Chondrocyte (in vitro differentiated cells): ENCODE measurements at places on chromosomes 16 and 17.

DNA sequence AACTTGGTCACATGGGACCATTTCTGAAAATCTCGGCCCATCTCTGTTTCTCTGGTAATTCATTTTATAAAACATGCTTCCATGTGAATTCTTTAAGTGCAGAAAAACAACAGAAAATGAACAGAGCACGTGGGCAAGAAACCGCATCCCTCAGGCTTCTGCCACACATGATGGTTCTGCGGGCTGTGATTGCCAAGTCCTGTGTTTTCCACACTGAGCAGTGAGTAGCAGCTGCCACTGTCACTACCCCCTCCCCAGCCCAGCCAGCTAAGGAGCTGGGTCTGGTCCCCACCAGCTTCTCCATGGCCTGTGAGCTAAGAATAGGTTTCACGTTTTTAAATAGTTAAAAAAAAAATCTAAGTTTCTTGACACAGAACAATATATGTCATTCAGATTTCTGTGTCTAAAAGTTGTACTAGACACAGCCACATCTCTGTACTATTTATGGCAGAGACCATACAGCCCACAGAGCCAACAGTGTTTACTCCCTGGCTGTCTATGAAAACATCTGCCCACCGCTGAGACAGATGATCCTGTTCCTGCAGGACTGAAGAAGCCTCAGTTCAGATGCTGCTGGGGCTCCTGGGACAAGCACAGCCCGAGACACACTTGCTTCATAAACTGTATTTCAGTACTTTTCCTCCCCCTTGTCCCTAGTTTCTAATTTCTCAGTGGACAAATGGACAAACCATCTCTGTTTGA lies 41.5 kb downstream of the USP22 start:
- peak overlapping the region; percentile 68 for H3K27ac ChIP-seq
- H3K4me1 ChIP-seq: peaks cover 33% of the 10 kb centered on the region
- peaks cover 45% of the 10 kb centered on the region for H3K36me3 ChIP-seq

- H3K27ac ChIP-seq: peak overlapping the region; percentile 71
- DNase-seq: peak; percentile 67
- H3K27me3 ChIP-seq: no peaks in the 10 kb centered on the region
- H3K4me1 ChIP-seq: peaks cover 94% of the 10 kb centered on the region
- peaks cover 6% of the 10 kb centered on the region for H3K36me3 ChIP-seq
Observed at GRCh38 chr17:17071531-17072360, 29.5 kb downstream of the MPRIP start.

GRCh38 chr17:43660816-43661493 lies 767 bp downstream of the MEOX1 start:
- H3K4me1 ChIP-seq: peaks cover 20% of the 10 kb centered on the region
- no peak for DNase-seq
- H3K4me3 ChIP-seq: no peak overlapping the region
- no peak overlapping the region for H3K27ac ChIP-seq

DNA sequence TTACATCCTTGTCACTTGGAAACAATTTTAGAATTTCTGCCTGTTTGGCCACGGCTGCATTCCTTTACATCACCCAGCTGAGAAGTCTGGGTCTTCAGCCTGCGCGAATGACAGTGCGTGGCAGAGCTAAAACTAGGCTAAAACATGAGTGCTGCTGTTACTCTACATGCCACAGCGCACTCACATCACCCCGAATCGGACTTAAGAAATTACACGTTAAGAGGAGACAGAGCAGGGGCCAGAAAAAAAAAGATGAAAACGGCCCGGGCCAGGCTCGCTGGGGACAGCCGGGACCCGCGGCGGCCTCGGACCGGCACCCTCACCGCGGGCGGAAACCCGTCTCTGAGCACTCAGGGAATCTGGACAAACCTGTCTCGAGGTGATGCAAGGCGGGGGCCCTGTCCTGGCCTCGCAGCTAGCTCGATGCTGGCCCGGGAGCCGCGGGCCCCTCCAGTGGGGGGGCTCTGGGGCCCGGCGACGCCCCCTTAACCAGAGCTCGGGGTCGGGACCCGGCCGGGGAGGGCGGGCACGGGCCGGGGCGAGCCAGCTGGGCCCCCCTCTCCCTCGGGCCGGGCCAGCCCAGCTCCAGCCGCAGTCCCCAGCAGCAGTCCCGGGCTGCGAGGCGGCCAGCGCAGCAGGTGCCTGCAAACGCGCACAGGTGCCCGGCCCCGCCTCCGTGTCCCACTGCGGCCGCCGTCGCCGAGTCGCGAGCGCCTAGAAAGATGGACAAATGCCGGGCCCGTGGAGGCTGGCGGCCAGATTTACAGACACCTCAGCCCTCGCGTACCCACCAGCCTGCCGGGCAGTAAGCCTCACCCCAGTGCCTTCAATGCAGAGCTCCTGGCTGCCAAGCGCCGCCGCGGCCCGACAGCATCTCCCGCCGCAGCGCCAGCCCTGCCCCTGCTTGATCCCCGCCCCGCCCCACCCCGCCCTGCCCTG lies at the start of gene AKTIP:
TSS of gene AKTIP (minus strand) at position 879 of the 939 bp plus-strand sequence. CDS start 2,950 bp downstream, outside the sequence.
- DNase-seq: no peak
- H3K36me3 ChIP-seq: peaks cover 5% of the 10 kb centered on the region
- H3K27me3 ChIP-seq: no peaks in the 10 kb centered on the region
- H3K27ac ChIP-seq: peak within 1 kb of the TSS; percentile 95
- H3K4me3 ChIP-seq: peak within 1 kb of the TSS; percentile 96

- no peak overlapping the region for H3K4me3 ChIP-seq
- peak overlapping the region; percentile 74 for H3K27ac ChIP-seq
- H3K27me3 ChIP-seq: no peaks in the 10 kb centered on the region
- peaks cover 33% of the 10 kb centered on the region for H3K36me3 ChIP-seq
- no peak for DNase-seq
Observed at GRCh38 chr17:4973256-4974114, 5.9 kb upstream of the SPAG7 start.

GRCh38 chr17:76370261-76370993 lies 14.0 kb upstream of the SPHK1 start:
- no peaks in the 10 kb centered on the region for H3K27me3 ChIP-seq
- no peak overlapping the region for H3K4me3 ChIP-seq
- no peaks in the 10 kb centered on the region for H3K36me3 ChIP-seq
- H3K27ac ChIP-seq: peak overlapping the region; percentile 83
- H3K4me1 ChIP-seq: peaks cover 34% of the 10 kb centered on the region
- DNase-seq: no peak

DNA sequence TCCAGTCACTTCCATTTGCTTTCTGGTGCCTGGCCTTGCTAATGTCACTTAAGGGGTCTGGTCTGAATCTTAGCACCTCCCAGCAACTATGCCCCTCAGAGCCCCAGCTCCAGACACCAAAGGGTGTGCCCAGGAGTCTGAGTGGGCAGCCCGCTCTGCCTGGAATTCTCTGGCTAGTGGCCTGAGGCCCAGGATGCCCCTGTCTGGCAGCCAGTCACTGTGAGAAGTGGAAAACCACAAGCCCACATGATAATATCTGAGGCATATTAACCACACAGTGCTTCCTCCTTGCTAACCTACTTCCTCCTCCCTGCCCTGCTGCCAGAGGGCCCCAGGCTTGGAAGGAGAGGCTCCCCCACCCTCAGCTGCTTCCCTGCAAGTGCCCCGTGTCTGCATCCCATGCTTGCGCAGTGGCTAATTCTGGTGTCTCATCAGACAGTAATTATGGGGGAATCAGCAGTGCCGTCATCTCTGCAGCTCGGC lies 14.0 kb downstream of the SRCIN1 start:
- H3K36me3 ChIP-seq: no peaks in the 10 kb centered on the region
- H3K27me3 ChIP-seq: peaks cover 46% of the 10 kb centered on the region
- no peak overlapping the region for H3K4me3 ChIP-seq
- DNase-seq: no peak
- peaks cover 20% of the 10 kb centered on the region for H3K4me1 ChIP-seq

GRCh38 chr17:67369676-67370075 lies 3.3 kb upstream of the PSMD12 start:
- H3K27me3 ChIP-seq: no peaks in the 10 kb centered on the region
- no peak for DNase-seq
- H3K36me3 ChIP-seq: no peaks in the 10 kb centered on the region
- no peak overlapping the region for H3K4me3 ChIP-seq
- H3K4me1 ChIP-seq: peaks cover 28% of the 10 kb centered on the region

GRCh38 chr17:1661045-1661444 lies 11.4 kb upstream of the RILP start:
- H3K4me3 ChIP-seq: no peak overlapping the region

DNA sequence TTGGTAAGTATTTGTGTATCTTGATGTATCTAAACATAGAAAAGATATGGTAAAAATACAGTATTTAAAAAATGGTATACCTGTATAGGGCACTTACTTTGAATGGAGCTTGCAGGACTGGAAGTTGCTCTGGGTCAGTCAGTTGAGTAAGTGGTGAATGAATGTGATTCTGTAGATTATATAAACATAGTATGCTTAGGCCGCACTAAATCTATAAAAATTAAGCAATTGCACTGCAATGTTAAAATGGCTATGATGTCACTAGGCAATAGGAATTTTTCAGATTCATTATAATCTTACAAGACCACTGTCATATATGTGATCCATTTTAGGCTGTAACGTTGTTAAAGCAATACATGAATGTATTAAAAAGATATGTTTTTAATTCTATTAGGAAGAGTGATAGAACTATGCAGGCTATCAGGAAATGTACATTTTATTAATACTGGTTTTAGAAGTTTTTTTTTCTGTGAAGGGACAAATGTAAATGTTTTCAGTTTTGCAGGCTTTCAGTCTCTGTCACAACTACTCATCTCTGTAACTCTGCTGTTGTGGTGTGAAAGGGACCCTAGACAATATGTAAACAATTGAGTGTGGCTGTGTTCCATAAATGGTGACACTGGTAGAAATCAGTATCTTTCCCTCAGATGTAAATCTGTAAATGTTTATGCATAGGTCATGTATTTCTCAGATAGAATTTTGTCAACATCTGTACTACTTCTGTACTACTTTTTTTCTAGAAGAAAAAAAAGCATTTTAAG lies 10.5 kb downstream of the CBFB start:
- DNase-seq: no peak
- peaks cover 7% of the 10 kb centered on the region for H3K36me3 ChIP-seq
- H3K27ac ChIP-seq: no peak overlapping the region
- peaks cover 39% of the 10 kb centered on the region for H3K4me1 ChIP-seq
- H3K4me3 ChIP-seq: no peak overlapping the region

GRCh38 chr17:7459961-7460545 lies 15.2 kb downstream of the CHRNB1 start:
- peak overlapping the region; percentile 52 for H3K27ac ChIP-seq
- H3K4me1 ChIP-seq: peaks cover 19% of the 10 kb centered on the region
- no peak overlapping the region for H3K4me3 ChIP-seq
- peaks cover 6% of the 10 kb centered on the region for H3K36me3 ChIP-seq
- H3K27me3 ChIP-seq: no peaks in the 10 kb centered on the region

DNA sequence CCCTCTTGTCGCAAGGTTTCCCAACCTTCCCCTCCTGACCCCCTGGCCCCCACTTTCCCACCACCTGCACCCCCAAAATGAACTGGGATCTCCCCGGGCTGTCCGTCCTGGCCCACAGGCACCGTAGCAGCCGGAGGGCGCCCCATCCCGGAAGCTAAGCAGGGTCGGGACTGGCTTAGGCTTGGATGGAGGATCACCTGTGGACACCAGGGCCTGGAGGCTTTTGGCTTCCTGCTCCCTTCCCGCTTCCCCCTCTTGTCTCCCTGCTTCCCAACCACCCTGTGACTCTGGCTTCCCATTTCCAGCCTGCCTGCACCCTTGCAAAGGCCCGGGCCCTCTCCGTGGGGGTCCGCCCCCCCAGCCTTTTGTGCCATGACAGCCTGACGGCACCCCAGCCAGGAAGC lies 2291.3 kb downstream of the TP53TG3F start:
- no peaks in the 10 kb centered on the region for H3K27me3 ChIP-seq
- no peak overlapping the region for H3K27ac ChIP-seq
- no peaks in the 10 kb centered on the region for H3K4me1 ChIP-seq
- H3K36me3 ChIP-seq: no peaks in the 10 kb centered on the region
- DNase-seq: no peak
- H3K4me3 ChIP-seq: no peak overlapping the region

DNA sequence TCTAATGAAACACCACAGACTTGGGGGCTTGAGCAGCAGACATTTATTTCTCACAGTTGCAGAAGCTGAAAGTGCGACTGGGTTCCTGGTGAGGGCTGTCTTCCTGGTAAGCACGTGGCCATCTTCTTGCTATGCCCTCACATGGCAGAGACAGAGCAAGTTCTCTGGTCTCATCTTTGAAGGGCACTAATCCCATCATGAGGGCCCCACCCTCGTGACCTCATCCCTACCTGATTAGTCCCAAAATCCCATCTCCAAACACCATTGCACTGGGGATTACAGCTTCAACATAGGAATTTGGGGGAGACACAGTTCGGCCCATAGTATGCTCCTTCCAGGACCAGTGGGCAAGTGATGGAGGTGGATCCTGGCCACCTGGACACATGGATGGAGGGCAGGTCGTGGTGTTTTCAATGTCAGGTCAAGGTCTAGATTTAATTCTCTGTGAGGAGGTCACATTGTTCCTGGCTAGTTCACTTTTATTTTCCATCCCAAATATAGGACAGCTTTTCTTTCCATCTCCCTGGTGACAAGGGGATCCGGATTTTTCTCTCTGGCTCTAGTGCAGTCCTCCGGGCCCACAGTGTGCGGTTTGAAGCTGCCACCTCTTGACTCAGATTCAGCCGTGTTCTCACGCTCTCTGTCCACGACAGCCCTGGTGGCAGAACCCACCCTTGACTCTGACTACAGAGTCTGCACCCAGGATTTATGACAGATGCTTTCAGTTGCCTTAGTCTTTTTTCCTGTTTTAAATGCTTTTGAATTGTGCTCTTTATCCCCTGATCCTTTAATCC lies 160.5 kb upstream of the NOL11 start:
- H3K27me3 ChIP-seq: no peaks in the 10 kb centered on the region
- no peak overlapping the region for H3K4me3 ChIP-seq
- no peak for DNase-seq
- H3K36me3 ChIP-seq: peaks cover 3% of the 10 kb centered on the region

- peaks cover 2% of the 10 kb centered on the region for H3K36me3 ChIP-seq
- DNase-seq: no peak
- H3K27me3 ChIP-seq: no peaks in the 10 kb centered on the region
- H3K4me3 ChIP-seq: no peak overlapping the region
- no peak overlapping the region for H3K27ac ChIP-seq
- peaks cover 23% of the 10 kb centered on the region for H3K4me1 ChIP-seq
Observed at GRCh38 chr17:60332574-60332973, 59.4 kb downstream of the USP32 start.

DNA sequence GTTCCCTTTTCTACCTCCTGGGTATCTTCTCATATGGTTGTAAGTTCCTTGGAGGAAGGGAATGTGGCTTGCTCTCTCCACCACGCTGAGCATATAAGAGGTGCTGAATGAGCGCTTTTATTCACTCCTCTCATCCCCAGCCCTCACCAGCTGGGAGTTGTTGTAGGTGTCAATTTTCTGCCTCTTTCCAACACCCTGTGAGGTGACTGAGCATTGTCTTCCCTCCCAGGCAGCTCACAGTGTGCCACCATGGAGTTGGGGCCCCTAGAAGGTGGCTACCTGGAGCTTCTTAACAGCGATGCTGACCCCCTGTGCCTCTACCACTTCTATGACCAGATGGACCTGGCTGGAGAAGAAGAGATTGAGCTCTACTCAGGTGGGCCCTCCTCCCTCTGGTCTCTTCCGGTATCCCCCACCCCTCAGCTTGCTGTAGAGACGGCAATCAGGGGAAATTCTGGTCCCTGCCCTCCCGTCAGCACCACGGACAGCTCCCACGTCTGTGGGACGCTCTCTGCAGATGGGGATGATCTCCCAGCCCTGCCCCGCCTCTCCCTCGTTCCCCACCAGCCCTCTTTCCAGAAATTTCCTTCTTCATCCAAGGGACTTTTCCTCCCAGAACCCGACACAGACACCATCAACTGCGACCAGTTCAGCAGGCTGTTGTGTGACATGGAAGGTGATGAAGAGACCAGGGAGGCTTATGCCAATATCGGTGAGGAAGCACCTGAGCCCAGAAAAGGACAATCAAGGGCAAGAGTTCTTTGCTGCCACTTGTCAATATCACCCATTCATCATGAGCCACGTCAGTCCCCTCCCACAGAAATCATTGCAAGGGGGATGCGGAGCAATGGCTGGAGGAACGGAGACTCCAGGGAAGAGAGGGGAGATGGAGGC lies 18.3 kb downstream of the CIITA start:
- H3K27ac ChIP-seq: no peak overlapping the region
- no peaks in the 10 kb centered on the region for H3K4me1 ChIP-seq
- H3K36me3 ChIP-seq: no peaks in the 10 kb centered on the region
- H3K27me3 ChIP-seq: peaks cover 26% of the 10 kb centered on the region
- no peak overlapping the region for H3K4me3 ChIP-seq
